ENCODE measurements at places on chromosomes 6 and 20.

DNA sequence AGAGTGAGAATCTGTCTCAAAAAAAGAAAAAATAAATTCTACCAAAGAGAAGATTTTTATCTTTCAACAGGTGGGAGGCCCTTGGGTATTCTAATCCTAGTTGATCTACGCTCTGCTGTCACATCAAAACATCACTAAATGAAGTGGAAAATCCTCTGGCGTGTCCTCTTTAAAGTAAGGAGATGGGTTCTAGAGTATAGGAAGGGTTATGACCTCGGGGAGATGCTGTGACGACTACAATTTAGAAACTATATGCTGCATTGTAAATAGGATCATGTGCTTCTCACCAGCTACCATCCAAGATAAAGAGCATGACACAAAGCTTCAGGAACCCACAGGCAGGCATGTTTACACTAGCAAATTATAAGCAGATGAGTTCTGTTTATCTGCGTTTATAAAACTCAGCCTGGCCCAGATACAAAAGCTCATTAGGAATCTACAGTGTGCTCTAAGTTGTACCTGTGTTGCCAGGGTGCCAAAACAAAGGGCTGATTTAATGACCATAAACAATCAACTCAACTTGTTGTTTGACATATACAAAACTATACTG, 197.1 kb upstream of the PLN start:
- no peak for DNase-seq

GRCh38 chr20:33097001-33097400, 17.6 kb downstream of the BPIFB4 start:
- no peak for DNase-seq

DNA sequence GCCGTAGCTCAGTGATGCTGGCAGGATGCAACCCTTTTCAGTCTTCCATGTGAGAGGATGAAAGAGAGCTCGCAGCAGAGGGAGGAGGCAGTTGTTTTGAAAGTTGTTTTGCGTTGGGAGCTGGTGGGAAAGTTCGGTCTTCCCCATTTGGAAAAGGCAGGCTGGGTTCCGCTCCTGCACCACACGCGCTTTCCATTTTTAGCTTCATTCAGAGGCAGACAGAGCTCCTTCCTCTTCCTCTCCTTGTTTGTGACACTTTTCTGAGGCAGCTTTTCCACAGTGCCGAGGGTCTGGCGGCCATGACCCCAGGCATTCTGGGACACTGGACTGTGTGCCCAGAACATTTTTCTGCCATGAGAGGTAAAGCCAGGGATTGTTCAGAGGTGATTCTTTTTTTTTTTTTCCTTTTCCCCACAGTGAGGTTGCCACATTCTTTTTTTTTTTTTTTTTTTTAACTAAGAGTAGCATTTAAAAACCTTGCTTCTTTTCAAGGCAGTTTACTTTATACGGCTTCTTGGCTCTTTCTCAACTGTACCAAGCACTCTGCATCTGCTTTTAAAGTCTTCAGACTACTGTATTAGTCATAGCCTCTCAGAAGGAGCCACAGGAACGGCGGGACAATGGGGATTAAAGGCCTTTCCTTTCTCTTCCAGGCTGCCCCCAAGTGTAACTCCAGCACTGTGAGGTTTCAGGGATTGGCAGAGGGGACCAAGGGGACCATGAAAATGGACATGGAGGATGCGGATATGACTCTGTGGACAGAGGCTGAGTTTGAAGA, 1.6 kb downstream of the PRDM1 start:
- DNase-seq = peak; percentile 81

DNA sequence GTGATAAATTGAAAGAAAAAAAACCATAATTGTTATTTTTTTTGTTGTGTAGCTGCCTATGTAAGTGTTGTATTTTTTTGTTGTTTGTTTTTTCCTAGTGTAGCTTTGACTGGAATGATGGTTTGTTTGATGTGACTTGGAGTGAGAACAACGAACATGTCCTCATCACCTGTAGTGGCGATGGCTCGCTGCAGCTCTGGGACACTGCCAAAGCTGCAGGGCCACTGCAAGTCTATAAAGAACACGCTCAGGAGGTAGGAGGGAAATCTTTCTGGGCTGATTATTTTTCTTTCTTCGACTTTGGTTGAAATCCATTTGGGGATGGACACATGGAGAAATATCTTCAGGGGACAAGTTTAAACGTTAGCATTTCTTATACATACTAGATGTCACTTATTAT, 3.8 kb downstream of the PEX7 start:
- DNase-seq = no peak

- DNase-seq = no peak
Measured at GRCh38 chr6:19655744-19656143, 181.4 kb upstream of the ID4 start.

GRCh38 chr6:149969635-149970034, 5.9 kb downstream of the ULBP1 start:
- DNase-seq = no peak

GRCh38 chr6:25312703-25313102, 33.5 kb downstream of the CARMIL1 start:
- peak; percentile 11 for DNase-seq

GRCh38 chr20:34363465-34364222, 571 bp downstream of the ITCH start:
- peak; percentile 68 for DNase-seq

DNA sequence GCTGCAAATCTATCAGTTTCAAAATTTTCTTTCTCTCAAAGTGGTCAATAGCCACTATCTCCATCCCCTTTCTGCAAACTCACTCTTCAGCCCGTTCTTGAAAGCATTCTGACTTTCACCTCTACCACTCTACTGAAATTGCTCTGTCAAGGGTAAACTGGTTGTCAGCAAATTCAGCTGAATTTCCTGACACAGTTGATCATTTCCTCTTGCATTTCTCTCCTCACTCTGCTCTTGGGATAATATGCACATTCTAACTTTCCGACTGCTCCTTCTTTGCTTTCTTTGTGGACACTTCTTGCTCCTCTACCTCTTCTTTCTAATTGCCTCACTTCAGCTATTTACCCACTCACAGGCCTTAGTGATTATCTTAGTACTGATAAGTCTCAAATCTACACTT, 73.7 kb upstream of the TINAG start:
- no peak for DNase-seq

- no peak for DNase-seq
Measured at GRCh38 chr20:62138204-62138543, 5.0 kb downstream of the PSMA7 start.

- DNase-seq = peak; percentile 68
Measured at GRCh38 chr20:3115190-3116107, 30.9 kb upstream of the AVP start.

DNA sequence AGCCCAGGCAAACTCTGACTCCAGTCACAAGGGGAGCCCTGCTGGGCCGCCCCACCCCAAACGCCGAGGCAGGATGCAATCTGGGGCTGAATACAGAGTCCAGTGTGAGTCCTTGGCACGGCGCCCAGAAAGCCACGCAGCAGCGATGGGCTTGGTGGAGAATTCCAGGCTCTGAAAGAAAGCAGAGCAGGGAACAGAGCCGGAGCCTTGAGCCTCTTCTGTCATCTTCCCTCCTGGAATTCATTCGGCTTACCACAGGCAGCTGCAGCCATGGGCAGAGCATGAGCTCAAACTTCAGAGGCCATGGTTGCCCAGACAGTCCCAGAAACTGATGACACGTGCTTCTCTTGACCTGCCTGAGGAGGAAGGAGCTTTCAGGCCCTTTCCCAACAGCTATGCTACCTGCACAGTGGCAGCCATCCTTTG, 441.1 kb upstream of the JARID2 start:
- peak; percentile 26 for DNase-seq

DNA sequence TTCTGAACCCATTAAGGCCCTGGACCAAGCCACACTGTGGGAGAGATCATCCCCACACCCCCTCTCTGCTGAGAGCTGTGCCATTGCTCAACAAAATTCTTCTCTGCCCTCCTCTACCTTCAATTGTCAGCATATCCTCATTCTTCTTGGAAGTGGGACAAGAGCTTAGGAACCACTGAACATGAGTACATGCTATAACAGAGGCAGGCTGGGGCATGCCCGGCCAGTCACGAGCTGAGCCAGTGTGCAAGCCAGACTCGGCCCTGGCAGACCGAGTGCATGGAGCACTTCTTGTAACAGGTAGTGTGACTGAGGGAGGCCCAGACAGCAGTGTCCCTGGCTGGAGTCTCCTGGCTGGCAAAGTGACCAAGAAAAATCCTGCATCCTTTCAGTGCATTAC, 149.2 kb downstream of the MOXD1 start:
- DNase-seq = no peak

Measured in dermis blood vessel endothelial cell (primary cell).